Thyroid gland (tissue), 4 donors: ENCODE measurements at places on chromosomes 11 and 22.

DNA sequence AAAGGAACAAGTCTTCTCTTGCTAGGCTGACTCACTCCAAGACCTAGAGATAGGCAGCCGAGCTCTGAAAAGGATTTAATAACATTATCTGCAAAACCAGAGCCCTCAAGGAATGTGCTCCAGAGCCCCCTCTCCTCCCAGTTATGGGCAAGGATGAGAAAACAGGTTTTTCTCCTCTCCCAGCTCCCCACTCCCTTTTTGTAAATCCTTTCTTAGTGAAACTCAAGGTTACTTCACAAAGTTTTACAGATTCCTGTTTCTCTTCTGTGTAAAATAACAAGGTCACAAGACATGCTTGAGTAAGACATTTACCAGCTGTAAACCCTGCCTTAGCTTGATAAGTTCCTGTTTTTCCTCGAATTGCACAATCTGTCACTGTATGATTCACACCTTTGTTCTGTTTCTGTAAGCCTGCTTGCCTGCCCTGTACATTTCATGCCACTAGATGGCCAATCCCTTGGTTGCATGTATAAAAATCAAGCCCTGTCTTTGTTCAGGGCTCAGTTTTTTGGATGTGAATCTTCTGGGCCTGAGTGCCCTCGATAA lies 489.4 kb downstream of the KCNA4 start:
- DNase-seq = no peak

- no peak for DNase-seq
These were observed 138.6 kb downstream of the TEAD1 start for GRCh38 chr11:12812849-12813248.

- no peak for DNase-seq
These were observed 175.2 kb downstream of the TMEM135 start for GRCh38 chr11:87212891-87213290.

DNA sequence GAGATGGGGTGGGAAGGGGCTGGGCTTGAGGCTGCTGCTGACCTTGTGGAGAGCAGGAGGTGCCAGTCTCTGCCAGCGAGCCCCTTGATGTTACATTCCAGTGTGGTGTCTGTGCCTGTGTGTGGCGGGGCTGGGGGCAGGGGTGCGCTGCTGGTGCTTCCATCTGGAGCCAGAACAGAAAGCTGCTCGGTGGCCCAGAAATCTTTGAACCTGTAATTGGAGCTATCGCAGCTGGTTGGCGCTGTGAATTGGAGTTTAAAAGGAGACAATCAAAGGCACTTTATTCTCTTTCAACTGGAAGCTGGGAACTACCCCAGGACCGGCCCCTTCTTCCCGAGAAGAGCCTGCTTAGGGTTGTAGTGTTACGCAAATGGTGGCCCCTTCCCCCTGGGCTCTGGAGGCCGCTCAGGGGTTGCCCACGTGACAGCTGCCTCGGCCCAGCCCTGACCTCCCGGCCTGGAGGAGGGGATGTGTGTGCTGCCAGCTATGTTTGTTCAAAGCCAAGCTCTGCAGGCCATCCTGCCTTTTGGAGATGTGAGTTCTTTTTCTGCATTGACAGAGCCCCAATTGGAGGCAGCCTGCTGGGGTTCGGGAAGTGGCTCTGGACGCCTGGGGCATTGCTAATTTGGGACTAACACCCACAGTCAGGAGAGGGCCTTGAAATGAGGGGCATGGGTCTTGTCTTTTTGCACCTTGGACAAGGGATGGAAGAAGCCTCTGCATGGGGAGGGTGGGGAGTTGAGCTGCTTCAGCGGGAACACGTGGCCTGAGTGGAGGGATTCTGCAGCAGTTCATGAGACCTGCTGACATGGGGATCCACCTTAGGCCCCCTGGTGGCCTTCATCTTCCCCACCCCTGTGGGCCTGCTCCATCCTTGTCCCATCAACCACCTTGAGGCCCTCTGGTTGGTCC lies 14.0 kb upstream of the ARSA start:
- DNase-seq = peak; percentile 41

DNA sequence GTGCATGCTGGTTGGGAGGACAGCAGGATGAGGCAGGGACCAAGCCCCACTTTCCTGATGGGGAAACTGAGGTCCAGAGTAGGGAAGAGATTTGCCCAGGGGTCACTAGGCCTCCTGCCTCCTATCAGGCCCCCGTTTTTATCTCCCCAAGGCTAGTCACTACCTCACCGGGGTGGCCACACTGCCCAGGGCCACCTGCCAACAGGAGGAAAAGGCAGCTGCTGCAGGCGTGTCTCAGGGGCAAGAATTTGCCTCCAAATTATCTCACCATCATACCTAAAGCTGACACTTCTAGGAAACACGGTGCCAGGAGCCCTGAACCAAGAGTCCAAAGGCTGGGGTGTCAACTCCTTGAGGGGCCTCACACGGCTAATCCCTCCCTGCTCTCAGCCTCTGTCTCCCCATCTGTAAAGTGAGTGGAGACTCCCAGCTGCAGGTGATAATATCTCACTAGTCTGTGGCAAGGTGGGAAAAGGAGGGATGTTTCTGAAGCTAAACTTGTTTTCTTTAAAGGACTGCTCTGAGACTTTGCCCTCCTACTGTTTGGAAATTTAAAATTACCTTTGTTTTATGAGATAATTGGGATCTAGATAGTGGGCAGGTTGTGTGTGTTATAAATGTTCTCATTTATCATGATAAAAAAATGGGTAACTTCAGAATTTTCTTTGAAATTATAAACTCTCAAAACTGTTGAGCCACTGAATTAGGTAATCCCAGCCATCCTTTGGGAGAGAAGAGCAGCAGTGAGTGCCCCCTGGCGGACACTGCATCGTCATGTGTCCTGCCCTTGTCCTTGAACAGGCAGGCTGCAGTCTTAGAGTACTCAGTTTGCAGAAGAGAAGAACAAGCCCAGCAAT lies 60.0 kb downstream of the MYO7A start:
- peak; percentile 80 for DNase-seq

- DNase-seq = no peak
These were observed 3.3 kb upstream of the JAML start for GRCh38 chr11:118227865-118228785.

GRCh38 chr11:1964348-1964747 lies 17.2 kb downstream of the MRPL23 start:
- no peak for DNase-seq

DNA sequence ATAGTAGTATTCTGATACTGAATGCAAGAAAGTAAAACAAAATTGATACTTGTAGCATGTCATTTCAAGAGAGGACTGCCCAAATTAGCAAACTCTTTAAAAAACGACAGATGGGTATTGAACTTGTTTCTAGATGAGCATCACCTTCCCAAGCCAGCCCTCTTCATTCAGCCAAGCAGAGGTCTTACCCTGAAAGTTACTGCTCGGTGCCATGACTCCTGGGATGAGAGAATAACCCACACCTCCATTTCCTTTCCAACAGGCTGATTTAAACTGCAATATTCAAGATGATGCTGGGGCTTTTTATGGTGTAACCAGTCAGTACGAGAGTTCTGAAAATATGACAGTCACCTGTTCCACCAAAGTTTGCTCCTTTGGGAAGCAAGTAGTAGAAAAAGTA lies 84.5 kb upstream of the RASSF10 start:
- DNase-seq = no peak

DNA sequence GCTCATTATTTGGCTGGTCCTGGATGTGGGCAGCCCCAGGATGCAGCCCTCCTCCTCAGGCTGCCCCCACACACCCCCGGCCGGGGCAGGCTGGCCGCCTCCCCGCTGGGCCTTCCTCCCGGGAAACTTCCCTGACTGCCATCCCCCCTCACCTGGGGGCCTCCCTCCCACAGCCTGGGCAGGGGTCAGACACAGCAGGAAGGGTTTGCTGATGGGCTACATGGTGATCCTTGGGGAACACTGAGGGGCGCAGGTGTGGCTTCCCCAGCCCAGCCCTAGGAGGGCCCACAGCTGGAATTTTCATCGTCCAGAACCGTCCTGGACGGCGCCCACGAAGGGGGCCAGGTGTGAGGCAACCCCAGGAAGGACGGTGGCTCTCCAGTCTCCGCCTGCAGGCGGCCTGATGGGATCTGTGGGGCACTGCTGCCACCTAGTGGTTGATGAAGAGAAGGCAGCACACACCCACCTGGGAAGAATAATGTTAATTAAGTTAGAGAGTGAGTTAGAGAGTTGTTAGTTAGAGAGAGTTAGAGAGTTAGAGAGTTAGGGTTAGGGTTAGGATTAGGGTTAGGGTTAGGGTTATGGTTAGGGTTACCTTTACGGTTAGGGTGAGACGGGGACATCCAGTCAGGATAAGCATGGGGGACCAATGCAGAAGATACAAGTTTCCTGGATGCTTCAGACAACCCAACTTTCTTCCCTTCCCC lies 75.9 kb upstream of the PRR5 start:
- DNase-seq = peak; percentile 58

DNA sequence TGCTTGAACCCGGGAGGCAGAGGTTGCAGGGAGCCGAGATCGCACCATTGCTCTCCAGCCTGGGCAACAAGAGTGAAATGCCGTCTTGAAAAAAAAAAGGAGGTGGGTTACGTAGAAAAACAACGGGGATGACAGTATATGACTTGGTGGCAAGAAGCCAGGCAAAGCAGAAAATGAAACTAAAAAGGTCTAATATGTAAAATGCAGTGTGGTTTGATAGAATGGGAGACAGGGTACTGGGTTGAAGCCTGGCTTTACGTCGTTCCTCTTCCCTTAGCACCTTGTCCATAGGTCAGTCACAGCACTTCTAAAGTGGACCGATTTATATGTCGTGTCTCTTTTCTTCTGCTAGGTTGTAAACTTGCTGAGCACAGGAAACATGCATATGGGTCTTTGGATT lies 274.9 kb upstream of the ZC3H12C start:
- no peak for DNase-seq

- no peak for DNase-seq
These were observed 40.2 kb downstream of the FAM118A start for GRCh38 chr22:45349916-45350315.

- DNase-seq = peak; percentile 31
These were observed 103.5 kb upstream of the CADM1 start for GRCh38 chr11:115607621-115608221.

DNA sequence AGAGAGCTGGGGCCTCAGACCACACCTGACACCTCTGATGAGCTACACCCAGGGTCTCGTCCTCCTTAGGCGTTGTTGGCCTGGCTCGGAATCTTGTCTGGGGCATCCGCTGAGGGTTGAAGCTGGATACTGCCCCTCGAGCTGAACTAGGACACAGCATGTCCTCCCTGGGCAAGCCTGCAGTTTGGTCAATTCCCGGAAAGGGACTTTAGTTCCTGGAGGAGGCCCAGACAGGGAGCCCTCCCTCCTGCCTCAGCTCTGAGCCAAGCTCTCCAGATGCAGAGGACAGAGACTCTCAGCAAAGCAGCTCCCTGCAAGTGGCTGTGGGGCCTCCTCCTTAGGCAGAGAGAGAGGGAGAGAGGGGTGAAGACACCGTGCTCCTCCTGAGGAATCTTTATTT lies 4.9 kb downstream of the APOL3 start:
- peak; percentile 29 for DNase-seq

GRCh38 chr11:1691026-1691877 lies 5.7 kb upstream of the KRTAP5-6 start:
- no peak for DNase-seq

GRCh38 chr11:124115782-124116616 lies 749 bp downstream of the VWA5A start:
- peak; percentile 42 for DNase-seq
